ENCODE measurements at places on chromosomes 12 and 14.

DNA sequence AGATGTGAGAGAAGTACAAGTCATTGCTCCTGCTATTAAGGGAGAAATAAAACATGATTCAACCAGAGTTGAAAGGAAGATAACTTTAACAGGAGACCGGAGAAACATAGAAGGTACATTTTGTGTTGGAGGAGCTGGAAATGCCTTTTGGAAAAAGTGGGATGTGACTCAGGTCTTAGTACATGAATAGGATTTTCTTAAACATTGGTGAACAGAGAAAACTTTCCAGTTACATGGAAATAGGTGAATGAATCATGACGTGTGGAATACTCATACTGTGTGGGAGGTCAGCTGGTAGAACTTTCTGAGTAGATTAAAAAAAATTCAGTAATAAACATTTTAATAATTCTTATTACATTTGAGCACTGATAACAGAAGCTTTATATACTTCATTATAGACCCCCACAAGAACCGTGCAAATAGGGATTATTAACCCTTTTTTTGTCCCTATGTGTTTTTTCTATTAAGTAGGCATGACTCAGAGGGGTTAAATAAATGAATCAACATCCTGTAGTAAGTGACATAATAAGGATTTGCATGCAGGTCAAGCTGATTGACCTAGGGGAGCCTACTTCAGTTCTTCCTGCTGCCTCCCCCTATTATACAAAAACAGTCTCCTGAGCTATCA lies 710.5 kb downstream of the NOVA1 start:
- no peak for DNase-seq

DNA sequence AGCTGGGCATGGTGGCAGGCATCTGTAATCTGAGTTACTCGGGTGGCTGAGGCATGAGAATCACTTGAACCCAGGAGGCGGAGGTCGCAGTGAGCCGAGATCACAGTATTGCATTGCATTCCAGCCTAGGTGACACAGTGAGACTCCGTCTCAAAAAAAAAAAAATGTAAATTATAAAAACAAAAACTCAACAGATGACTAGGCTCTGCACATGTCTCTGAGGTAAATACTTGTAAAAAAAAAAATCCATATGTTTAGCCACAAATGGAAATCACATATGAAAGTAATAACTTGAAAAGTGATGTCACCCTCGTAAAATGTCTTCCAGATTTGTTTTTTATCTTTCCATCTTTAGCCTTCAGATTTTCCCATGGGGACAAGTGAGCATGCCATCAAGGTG lies 85.0 kb downstream of the KICS2 start:
- no peak for DNase-seq

- DNase-seq = no peak
These were observed 112.8 kb downstream of the CHST11 start for GRCh38 chr12:104569346-104570173.

GRCh38 chr14:100765296-100765695 lies 38.6 kb downstream of the DLK1 start:
- no peak for DNase-seq

GRCh38 chr14:76497550-76498462 lies 121.9 kb downstream of the ESRRB start:
- no peak for DNase-seq

DNA sequence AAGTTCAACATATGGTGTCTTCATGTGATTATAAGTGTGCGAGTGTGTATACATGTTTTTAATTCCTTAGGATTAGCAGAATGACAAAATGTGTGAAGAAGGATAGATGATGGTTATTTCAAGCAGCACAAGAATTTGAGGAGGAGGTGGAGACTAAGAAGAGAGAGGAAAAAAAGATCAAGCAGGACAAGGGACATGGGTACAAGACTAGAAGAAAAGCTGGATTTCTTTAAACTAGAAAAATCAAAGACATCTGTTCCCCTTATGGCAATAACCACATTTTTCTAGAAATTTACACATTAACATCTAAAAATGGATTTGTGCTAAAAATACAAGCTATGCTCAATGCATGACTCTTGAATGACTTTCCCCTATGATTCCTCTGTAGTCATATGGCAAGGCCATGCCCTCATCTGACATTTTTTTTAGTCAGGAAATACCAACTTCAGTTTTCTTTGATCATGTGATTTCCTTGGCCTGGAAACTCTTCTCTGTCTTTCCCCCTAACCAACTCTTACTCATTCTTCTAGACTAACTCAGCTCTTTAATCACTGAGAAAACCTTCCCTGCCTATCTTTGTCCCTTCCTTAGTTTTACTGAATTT lies 435.8 kb downstream of the NRXN3 start:
- DNase-seq = peak; percentile 14

DNA sequence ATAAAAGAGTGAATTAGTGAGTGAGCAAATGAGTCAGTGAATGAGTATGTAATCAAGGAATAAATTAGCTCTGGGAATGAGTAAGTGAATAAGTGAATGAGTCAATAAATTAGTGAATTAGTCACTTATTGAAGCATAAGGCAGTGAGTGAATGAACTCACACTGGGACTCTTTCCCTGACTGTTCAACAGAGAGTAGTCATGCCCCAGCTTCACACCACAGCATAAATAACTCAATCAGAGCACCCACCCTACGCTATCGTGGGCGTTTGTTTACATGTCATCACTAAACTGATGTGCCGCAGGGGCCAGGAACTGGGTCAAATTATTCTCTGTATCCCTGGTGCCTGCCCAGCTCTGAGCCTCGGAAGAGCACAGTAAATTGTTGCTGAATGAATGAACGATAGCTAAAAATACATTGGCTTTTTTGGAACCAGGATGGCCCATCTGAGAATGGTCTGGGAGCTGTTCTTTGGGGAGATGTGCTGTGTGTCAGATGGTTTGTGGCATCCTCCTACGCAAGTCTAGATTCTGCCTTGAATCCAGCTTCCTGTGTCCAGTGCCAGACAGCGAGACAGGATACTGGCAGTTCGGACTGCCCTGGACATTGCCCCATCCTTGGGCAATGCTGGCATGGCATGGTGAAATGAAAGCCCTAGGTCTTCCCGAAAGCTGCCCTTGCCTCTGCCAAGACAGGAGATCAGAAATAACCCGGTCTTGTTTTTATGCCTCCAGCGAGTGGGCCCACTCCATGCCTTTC lies 98.0 kb upstream of the RTL1 start:
- no peak for DNase-seq

DNA sequence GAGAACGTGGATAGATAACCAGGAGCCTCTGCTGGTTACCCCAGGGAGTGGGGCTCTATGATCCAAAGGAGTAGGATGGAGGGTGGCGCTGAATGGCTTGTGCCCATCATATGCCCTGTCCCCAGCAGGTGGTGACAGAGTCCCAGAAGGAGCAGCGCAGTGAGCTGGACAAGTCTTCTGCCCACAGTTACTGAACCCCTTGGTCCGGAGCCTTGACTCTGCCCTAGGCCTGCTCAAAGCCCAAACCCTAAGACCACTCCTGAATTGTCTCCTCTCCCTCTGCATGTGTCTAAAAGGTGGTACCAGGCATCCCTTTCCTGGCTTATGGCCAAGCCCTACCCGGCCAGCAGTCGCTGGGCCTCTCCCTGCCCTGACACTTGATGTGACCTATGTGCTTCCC lies 3.2 kb downstream of the PRPH start:
- no peak for DNase-seq

GRCh38 chr12:75905922-75906321 lies 125.7 kb downstream of the PHLDA1 start:
- no peak for DNase-seq

- no peak for DNase-seq
These were observed 98.4 kb upstream of the RBM19 start for GRCh38 chr12:114064497-114064896.

Measured in umbilical cord (tissue), 2 donors.